ENCODE measurements at places on chromosomes 4 and X.

GRCh38 chr4:117096462-117096861 is 11.1 kb upstream of the TRAM1L1 start:
- DNase-seq = no peak

GRCh38 chr4:4762909-4763821 is 96.3 kb upstream of the MSX1 start:
- DNase-seq = no peak

DNA sequence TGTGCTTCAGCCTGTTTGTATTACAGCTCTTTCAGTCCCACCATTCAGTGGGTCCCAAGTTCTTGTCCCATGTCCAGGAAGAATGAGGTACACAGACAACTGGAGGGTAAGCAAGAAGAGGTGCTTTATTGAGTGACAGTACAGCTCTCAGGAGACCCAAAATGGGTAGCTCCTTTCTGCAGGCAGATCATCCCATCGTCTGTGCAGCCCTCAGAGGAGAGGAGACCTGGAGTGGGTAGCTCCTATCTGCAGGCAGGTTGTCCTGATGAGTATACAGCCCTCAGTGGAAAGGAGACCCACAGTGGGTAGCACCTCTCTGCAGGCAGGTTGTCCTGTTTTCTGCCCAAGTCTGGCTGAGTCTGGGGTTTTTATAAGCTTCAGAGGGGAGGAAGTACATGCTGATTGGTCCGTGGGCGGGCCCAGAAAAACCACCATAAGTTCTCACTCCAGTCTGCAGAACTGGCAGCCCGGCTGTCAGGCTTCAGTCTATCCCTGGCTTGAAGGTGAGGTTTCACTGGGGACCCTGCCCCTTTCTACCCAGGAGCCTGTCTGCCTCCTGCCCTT is 18.0 kb downstream of the GRK4 start:
- no peak for DNase-seq

DNA sequence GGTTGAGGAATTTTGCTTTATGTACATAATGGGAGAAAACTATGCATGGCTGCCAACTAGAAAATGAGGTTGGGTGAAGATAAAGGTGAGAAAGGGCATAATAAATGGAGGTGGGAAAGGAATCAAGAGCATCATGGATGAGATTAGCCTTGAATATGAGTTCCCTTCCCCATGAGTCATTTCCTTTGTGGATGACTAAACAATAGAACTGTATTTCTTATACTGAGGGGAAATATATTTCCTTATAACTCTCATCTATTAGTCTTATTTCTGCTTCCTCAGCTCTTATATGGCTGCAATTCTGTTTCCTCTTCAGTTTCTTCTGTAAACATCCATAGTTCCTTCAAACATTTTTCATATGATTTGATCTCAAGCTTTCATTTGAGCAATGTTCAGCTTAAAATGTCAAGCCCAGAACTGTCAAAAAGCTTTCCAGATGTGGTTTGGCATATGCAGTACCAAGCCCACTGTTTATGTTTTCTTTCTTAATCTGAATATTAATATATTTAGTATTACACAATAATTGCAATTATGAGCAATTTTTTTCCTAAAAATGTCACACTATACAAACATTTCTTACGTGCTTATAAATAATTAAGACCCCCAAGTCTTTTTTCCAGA is 100.7 kb upstream of the GRPR start:
- no peak for DNase-seq

GRCh38 chrX:99795495-99795894 is 614.6 kb downstream of the PCDH19 start:
- no peak for DNase-seq

DNA sequence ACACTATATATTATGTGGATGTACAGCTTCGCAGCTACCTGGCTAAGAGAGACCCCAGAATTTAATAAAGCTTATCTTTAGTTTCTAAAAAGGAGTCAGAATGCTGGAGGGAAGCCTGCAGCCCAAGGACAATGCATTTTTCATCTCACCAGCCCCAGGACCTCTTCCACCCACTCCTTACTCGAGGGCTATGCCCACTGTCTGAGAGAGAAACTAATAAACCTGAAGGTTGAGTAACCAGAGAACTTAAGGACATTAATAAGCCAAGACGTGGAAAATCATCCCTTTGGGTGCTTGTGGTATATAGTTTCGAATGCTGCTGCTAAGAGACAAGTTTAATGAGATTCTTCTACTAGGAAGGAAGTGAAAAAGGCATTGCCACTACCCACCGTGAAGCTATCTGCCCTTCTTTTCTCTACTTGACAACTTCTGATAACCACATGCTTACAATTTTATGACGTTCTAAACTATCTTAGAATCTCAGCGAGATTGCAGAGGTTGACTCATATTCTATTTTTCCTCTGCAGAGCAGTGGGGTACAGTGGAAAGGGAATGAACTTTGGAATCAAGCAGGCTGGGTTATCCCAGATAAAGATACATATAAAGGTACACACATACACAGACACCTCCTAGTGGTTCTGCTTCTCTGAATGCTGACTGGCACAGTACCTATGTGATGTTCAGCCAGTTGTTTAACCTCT is 3.3 kb downstream of the RELL1 start:
- DNase-seq = no peak

DNA sequence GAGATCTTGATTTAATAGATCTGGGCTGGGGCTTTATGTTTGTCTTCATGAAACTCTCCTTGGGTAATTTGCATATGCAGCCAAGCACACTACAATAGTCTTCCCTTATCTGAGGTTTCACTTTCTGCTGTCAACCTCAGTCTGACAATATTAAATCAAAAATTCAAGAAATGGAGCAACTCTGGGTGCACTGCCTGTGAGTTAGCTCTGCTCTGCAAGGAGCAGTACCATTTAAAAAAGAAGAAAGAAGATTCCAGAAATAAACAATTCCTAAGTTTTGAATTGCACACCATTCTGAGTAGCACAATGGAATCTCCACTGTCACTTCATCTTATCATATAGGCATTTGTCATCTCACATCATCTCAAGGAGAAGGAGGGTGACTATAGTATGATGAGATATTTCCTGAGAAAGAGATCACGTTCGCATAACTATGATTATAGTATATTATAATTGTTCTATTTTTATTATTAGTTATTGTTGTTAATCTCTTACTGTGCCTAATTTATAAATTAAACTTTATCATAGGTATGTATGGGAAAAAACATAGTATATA is 9.4 kb downstream of the FNIP2 start:
- DNase-seq = no peak

DNA sequence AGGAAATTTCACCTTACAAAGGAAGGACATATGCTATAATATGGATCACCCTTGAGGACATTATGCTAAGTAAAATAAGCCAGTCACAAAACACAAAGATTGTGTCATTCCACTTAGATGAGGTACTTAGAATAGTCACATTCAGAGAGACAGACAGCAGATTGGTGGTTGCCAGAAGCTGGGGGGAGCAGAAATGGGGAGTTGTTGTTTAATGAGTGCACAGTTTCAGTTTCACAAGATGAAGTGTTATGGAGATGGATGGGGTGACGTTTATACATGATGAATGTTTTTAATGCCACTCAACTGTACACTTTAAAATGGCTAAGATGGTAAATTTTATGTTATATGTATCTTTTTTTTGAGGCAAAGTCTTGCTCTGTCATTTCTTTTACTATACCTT is 14.8 kb upstream of the SPON2 start:
- no peak for DNase-seq

GRCh38 chr4:48227662-48228061 is 42.0 kb downstream of the TEC start:
- no peak for DNase-seq

DNA sequence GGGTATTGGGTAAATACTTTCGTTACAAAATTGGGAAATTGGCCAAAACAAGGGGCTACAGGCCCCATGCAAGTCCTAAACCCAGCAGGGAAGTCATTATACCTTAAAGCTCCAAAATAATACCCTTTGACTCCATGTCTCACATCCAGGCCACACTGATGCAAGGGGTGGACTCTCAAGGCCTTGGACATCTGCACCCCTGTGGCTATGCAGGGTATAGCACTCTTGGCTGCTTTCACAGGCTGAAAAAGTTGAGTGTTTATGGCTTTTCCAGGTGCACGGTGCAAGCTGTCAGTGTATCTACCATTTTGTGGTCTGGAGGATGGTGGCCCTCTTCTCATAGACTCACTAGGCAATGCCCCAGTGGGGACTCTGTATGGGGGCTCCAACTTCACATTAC is 326.5 kb downstream of the TEX13C start:
- DNase-seq = peak; percentile 23

- DNase-seq = no peak
Observed at GRCh38 chr4:158895797-158896576, 127.2 kb downstream of the FNIP2 start.

- DNase-seq = no peak
Observed at GRCh38 chr4:145019346-145019745, 78.7 kb downstream of the ANAPC10 start.

DNA sequence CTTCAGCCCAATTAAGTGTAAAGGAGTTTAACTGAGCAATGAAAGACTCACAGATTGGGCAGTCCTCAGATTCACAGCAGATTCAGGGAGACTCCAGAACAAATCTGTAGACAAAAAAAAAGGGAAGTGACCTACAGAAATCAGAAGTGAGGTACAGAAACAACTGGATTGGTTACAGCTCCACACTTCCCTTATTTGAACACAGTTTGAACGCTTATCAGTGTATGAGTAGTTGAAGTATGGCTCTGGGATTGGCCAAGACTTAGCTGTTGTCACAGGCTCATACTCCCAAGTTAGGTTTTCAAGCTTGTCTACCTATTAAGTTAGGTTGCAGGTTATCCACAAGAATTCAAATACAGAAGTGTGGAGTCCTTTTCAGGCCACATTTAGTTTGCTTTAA is 112.4 kb upstream of the ELOVL6 start:
- no peak for DNase-seq

DNA sequence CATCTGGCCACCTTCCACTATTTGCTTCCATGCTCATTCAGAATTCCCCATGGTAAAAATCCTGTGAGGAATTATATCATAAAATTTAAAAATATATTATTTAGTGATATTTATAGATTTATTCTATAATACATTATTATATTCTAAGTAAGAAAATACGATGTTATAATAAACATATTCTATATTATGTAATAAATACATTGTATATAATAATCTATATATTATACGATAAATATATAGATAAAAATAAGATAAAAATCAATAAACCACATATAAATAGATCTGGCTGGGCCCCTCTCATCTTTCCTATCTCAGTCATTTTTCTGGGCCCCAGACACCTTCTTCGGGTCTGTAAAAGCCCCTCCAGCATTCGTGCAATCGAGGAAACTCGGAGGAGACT is 68.5 kb downstream of the DCTD start:
- no peak for DNase-seq

GRCh38 chrX:13265111-13265510 is 54.7 kb downstream of the ATXN3L start:
- no peak for DNase-seq

- no peak for DNase-seq
Observed at GRCh38 chrX:84047339-84047738, 140.7 kb downstream of the RPS6KA6 start.

GRCh38 chr4:147842573-147842972 is 110.7 kb downstream of the ARHGAP10 start:
- DNase-seq = peak; percentile 83

- no peak for DNase-seq
Observed at GRCh38 chr4:57612279-57612678, 502.1 kb upstream of the IGFBP7 start.

DNA sequence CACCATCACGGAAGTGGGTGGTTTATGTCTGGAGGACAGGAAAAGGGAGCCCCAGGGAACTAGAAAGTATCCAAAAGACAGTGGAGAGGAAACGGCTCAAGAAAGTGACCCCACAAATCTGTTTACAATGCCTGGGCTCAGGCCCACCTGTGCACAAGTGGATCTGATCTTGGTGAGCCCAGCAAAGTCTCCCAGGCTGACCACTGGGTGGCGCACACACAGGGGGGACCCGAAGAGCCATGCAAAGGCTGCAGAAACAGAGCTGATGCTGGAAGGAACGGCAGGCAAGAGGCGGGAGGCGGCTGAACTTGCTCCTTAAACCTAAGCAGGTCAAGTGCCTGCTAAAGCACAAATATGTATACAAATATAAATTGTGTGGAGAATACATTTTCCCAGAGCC is 9.6 kb downstream of the HAUS7 start:
- peak; percentile 47 for DNase-seq

- no peak for DNase-seq
Observed at GRCh38 chrX:43836435-43837184, 45.6 kb downstream of the MAOB start.

- DNase-seq = no peak
Observed at GRCh38 chr4:155249016-155249566, 40.7 kb downstream of the NPY2R start.

DNA sequence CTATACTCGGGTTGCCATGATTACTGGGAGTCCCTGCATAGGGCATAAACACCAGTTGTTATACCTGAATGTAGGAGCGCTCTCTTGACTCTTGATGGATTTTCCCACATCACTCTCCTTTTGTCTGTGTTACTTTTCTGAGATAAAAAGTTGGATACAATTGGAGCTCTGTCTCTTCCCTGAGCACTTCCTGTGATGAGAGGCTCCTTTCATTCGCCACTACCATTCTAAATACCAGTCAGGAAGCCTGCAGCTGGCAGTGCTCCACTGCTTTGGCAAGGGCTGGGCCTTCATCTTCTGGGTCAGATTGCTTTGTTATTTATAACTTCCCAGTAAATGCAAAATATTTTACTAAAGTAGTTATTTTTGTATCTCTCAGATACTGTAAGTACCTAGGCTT is 13.9 kb downstream of the TCEANC start:
- peak; percentile 71 for DNase-seq

DNA sequence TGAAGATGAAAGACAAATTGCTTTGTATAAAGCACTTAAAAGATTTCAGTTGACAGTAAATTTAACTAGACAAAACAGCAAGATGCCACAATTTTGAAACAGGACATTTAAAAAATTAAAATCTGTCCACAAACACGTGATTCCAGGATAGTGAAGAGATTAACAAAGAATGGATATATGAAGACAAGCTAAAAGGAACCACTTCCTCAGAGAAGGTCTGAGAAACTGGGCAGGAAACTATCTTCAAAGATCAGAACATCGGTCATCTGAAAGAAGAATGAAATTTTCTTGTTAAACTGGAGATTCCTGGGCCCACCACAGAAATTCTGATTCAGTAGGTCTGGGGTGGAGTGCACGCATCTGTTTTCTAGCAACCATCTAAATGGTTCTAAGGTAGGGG is 1.4 kb downstream of the RWDD4 start:
- DNase-seq = no peak

GRCh38 chr4:957231-957580 is 16.2 kb downstream of the DGKQ start:
- DNase-seq = no peak
